Bronchial epithelial cell (primary cell): ENCODE measurements at places on chromosomes 1 and 21. TPM values are rescaled to one million over a fixed set of nuclear protein-coding genes. Genes with fewer than 3 reads are reported as not detected.
A peak's percentile ranks its signal among the peaks of the same experiment; 100 is the strongest.

TEDDM1 gene
- total RNA-seq = not detected in 2 replicates

RSPO1 gene
- total RNA-seq = not detected in 2 replicates

CDC42BPA gene
- total RNA-seq = 25.8 and 43.8 TPM in 2 replicates

DNA sequence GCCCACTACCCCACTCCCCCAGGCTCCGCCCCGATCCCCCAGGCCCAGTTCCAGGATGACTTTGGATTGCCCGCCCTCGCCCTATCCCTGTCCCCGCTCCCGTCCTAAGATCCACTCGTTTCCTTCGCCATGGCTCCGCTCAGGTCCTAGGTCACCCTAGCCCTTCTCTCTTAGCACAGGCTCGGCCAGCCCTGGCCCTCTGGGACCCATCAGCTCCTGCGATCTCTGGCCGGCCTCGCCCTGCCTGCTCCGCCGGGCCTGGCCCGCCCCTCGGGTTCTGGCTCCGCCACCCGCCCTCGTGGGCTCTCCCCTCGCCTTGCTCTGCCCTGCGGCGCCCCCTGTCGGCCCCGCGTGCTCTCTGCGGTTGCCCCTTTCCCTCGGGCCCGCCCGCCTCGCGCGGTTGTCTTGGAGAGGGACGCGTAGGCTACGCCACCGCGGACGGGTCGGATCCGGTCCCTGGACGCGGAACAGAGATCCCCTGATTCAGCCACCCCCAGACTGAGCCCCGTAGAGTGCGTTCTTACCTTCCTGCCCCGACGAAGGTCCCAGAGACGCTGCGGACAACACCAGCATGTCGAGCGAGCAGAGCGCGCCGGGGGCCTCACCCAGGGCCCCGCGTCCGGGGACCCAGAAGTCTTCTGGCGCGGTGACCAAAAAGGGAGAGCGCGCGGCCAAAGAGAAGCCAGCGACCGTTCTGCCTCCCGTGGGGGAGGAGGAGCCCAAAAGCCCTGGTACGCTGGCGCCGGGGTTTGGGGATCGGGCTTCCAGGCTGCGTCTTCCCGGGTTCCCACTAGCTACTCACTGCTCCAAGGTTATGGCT lies at the start of gene LRRC71:
LRRC71 (plus strand) TSS at position 400 of the 820 bp plus-strand sequence; CDS start at position 572, 172 bp downstream.
- DNase-seq = peak; percentile 49

GRCh38 chr1:119275145-119276134 lies 93.1 kb upstream of the HAO2 start:
- DNase-seq = peak; percentile 66

DNA sequence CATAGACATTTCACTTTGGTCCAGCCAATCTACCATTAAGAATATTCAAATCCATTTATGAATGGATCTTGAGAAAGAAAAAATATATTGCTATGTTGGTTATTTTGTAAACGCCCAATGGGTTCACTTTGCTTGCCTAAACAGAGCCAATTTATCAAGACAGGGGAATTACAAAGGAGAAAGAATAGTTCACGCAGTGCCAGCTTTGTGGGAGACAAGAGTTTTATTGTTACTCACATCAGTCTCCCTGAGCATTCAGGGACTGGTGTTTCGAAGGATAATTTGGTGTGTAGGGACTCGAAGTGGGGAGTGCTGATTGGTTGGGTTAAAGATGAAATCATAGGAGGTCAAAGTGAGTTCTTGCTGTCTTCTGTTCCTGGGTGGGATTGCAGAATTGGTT lies 135.3 kb downstream of the GABPA start:
- DNase-seq = no peak

DNA sequence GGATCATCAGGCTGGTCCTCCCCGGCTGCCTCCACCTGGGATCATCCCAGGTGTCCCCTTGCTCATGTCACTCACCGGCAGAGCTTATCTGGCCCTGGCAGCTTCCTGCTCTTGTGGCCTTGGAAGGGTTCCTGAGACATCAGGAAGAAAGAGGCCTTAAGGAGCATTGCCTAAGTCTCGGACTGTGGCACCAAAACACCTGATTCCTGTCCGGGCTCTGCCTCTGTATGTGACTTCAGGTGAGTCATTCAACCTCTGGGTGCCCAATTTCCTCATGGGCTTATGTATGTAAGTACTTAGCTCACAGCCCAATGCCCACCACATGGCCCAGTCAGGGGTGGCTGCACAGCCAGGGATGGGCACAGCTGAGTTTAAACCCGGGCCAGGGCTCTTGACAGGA lies 255.9 kb upstream of the VAMP3 start:
- DNase-seq = peak; percentile 40

- DNase-seq = no peak
Measured at GRCh38 chr1:201011616-201012015, 11.9 kb downstream of the KIF21B start.
